Activated effector memory CD4-positive, alpha-beta T cell treated with Interleukin-2 at 50 U/mL for 16 hours (primary cell): ENCODE measurements at places on chromosomes 11 and 22.

DNA sequence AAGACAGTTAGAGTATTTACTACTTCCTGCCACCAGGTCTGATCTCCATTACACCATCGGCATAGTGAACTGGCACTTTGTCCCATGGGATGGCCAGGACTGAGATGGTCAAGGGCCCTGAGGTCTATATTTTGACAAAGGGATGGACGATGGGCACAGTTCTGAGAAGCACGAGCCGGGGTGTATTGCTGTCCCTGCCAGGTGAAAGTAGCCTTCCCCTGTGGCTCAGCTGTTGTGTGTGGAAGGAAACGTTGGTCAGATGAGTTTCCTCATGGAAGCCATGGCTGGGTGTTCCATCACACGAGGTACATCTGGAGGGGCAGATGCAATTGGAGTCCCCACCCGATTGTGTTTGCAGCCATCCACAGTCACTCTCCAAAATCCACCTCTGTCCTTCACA is 27.9 kb upstream of the BRSK2 start:
- no peak for DNase-seq

GRCh38 chr11:19907008-19907579 is 194.5 kb downstream of the NAV2 start:
- no peak for DNase-seq

DNA sequence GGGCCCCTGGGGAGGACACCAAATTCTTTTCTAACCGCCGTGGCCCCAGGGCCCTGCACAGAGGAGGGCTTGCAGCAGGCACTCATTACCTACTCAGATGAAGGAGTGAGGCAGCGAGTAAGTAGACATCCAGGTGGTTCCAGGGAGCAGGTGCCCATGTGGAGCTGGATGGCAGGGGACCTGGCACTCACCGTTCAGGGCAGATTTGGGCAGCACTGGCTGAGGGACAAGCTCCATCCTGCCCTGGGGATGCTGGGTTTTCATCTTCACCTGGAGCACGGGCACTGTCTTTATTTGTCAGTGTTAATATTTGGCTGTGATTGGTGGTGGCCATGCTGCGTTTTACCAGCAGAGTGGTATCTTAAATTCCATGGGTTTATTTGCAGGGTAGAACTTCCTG is 1182.7 kb downstream of the BRD1 start:
- DNase-seq: no peak

DNA sequence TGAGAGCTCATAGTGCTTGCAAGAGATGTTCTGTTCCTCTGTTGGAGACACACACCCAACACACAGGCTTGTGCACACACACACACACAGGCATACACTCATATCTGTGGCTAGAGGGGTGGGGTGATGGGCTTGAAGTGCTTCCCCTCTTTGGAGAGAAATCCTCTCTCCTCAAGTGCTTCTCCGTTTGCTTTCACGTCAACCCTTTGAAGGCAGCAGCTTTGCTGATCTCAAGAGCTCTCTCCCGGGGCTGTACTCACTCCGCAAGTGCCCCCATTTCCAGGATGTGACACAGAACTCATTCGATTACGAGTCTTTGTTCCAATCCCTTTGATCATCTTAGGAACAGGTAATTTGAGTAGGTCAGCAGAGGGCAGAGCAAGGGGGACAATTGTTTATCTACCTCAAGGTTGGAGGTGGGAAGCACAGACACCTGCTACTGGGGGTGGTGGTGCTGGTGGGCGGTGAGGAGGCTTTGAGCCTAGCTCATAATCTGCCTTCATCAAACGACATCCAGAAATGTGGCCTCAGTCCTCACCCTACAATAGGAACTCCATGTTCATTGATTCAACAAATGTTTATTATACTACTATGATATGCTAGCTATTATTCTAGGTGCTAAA is 529.8 kb upstream of the CADM1 start:
- no peak for DNase-seq

DNA sequence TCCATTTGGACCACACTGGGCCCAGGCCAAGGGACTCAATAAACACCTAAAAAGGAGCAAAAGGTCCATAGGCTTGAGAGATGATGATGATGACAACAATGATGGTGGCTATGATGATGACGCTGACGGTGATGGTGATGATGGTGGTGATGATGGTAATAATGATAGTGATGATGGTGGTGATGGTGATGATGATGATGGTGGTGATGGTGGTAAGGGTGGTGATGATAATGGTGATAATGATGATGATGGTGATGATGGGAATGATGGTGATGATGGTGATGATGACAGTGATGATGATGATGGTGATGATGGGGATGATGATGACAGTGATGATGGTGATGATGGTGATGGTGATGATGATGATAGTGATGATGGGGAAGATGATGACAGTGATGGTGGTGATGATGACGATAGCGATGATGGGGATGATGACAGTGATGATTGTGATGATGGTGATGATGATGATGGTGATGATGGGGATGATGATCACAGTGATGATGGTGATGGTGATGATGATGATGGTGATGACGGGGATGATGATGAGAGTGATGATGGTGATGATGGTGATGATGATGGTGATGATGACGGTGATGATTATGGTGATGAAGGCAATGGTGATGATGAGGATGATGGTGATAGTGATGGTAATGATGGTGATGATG is 7.1 kb upstream of the RASD2 start:
- DNase-seq: no peak

DNA sequence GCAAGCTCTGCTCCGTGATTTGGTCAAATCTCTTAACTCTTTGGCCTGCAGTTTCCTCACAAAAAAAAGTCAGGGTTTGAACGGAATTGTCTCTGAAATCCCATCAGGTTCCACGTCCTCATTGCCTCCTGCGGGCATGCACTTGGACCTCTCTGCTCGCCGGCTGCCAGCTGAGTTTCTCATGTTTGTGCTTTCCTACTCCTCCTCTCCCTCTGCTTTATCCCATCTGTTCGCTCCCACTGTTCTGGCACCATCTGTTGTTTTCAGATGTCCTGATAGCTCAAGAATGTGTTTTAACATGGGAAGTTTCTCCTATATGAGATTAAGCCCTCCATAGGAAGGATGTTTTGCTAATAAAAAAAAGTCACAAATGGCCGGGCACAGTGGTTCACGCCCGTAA is 49.4 kb upstream of the ARHGAP42 start:
- no peak for DNase-seq
